ENCODE measurements at places on chromosomes 6 and 20.

DNA sequence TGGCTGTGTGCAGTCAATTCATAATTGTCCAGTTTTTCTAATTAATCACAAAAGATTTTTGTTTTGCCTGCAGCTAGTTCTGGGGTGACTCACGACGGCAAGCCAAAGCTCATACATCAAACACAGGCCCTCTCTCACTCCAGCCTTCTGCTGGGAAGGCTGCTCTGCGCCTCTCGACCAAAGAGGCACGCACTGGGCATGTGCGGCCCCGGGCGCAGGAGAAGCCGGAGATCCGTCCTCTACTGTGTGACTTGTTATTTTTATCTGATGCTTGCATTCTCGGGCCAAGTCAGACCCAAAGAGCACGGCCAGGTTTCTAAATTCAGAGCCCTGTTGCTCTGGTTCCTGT is 98.5 kb downstream of the TFAP2A start:
- no peak for DNase-seq

GRCh38 chr20:34435589-34435988 is 72.5 kb downstream of the ITCH start:
- no peak for DNase-seq

- DNase-seq, result no peak
Measured at GRCh38 chr6:127186889-127187288, 68.4 kb downstream of the RSPO3 start.

DNA sequence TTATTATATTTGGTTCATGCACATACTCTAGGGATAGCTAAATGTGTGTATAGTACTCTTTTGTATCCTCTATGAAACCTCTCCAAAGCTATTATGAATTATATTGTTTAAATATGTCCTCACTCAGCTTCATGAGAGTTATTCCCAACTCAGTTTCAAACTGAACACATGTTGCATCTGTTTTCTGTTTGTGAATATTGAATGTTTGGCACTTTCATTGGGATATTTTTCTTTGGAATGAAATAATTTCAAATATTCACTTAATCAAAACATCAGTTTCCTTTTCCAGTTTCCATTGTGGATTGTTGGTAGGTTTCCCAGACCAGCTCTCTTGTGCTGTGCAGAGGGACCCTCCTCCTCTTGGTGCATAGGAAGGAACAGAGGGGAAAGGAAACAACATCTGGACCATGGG is 46.6 kb downstream of the HDAC2 start:
- DNase-seq, result no peak

DNA sequence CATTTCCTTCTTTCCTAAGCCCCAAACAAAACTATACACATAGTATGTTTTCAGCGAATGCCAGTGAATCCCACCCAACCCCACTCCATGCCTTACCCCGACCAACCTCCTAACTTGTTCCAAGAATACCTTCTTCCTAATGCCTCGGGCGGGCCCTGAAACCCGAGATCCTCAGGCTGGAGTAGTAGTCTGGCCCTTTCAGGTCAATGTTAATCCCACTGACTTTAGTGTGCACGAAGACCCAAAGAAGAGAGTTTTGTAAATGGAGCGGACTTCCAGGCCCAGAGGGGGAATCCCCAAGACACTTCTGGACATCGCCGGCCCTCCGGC is 394 bp downstream of the YIPF3 start:
- no peak for DNase-seq

DNA sequence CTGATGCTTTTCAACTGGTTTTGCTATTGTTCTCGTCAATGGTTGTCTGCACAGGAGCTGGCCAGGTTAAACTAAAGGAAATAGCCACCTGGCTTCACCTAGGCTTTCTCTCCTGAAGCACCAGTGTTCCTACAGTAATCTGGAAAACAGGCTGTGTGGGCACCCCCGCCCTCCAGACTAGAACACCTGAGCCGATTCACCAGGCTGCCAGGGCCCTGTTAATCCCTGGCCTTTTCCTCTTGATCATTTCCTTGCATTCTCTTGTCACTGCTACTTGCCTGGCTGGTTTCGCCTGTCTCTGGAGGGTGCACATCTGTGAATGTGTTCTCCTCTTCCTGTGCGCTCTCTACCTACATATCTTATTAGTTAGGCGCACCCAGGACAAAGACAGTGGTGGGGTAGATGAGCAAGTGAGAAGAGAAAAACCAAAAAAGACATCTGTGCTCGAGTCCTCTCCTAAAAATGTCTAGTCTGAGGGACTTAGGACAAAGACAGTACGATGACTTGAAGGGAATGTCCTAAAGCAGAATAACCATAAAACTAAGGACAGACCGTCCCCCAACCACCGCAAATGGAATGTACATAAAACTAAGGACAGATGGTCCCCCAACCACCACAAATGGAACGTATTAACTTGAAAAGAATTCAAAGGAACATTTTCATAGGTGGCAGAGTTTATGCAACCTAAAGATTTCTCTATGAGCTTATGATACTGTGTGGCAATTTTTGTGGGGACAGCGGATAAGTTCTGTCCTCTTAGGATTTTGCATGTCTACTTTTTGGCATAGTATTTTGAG is 45.9 kb upstream of the EMILIN3 start:
- DNase-seq, result no peak

DNA sequence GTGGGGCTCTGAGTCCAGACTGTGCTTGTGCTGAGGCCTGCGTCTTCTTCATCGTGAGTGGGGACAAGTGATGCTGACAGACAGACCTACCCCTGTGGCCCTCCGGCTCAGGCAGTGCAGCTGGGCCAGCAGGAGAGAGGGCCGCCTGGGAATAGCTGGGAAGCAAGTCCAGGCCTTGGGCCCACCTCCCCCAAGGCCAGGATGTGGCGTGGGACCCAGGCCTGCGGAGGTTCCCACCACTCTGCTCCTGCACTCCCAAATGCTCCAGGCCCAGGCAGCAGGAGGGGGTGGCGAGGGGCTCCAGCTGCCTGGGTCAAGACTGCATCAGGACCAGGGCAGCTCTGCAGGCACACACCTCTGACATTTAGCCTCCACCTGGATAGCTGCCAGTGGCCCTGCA is 38.3 kb downstream of the DAAM2 start:
- no peak for DNase-seq

DNA sequence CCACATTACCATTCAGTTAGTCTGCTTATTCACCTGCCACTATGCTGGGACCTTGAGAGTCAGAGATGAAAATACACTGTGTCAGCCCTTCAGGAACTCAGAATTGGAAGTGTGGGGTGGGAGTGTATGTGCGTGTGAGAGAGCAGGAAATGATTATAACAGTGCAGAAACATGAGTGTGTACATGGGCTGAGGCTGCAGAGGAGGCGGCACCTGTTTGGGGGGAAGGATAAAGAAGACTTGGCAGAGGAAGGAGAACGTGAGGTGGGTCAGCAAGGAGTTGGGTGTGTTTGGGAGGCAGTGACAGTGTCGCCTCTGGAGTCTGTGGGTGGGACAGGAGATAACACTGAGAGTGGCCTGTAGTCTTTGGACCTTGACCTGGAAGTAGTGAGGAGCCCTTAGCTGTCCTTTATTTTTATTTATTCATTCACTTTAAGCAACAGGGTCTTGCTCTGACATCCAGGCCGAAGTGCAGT is 3.1 kb downstream of the CHMP4B start:
- no peak for DNase-seq

- no peak for DNase-seq
Measured at GRCh38 chr20:59718071-59718470, 113.7 kb downstream of the PHACTR3 start.

DNA sequence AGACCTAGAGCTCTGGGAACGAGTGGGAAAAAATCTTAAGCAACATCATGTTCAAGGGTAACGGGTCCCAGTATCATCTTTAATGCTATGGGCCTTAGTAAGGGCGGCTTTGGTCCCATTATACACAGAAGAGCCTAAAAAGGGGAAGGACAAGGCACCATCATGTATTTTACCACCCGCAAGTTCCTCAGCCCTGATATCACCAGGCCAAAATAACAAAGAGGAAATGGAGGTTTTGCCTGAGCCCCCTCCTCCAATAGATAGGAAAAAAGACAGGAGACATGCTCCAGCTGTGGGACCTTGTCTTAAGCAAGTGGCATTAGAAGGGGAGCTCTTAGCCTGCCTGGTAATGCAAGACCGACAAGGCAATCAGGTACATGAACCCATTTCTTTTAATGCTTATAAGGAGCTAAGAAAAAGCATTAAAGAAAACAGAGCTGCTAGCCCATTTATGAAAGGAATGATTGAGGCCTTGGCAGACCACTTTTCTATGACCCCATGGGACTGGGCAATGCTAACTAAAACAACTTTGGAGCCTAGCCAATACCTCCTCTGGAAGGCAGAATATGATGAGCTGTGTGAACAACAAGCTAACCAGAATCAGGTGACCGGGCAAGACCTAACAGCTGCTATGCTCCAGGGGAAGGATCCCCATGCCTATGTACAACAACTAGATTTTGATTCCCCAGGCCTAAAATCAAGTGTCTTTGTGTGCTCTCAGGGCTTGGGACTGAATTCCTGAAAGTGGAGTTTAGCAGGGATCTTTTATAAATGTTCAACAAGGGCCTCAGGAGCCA is 23.2 kb downstream of the HLA-DPA1 start:
- DNase-seq, result no peak

- no peak for DNase-seq
Measured at GRCh38 chr20:47740121-47740861, 45.0 kb downstream of the SULF2 start.

DNA sequence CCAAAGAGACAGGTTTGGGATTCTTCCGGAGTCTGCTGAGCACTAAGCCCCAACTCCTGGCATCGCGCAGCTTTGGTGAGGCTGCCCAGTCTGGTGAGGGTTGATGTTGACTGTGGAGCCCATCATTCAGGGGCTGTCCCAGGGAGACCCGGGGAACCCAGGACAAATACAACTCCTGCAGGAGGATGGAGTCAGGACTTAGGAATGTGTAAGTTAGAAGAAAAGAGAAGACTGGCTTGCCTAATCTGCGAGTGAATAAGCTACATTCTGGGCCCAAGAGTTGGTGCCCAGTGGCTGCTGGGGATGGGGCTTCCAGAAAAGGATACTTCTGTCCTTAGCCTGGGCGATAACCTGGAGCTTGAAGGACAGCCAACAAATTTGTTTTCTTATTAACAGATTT is 47.9 kb downstream of the STK35 start:
- DNase-seq, result no peak

GRCh38 chr6:30465595-30466306 is 23.6 kb upstream of the HLA-E start:
- no peak for DNase-seq

GRCh38 chr6:116400328-116400727 is 29.6 kb downstream of the DSE start:
- DNase-seq, result no peak

GRCh38 chr6:57209030-57209429 is 13.1 kb downstream of the RAB23 start:
- DNase-seq, result no peak

DNA sequence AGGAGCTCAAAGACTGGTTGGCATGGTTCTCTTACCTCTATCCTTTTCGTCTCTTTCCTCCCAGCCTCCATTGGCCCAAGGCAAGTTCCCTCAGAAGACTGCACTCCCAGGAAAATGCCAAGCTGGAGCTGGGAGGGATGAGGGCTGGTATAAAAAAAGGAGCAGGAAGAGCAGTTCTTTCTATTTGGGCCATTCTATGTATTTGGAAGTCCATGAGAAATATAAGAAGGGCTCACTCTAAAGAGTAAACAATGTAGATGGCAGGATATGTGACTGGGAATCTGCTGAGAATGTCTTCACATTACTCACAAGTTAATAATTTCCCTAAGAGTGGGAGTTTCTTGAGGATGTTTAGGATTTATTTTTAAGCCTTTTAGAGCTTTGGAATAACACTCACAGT is 36.6 kb upstream of the ADTRP start:
- DNase-seq, result no peak

GRCh38 chr6:79544299-79544927 is 7.2 kb upstream of the LCA5 start:
- peak; percentile 20 for DNase-seq

GRCh38 chr6:28125401-28125800 is 992 bp downstream of the ZSCAN16 start:
- DNase-seq, result no peak

DNA sequence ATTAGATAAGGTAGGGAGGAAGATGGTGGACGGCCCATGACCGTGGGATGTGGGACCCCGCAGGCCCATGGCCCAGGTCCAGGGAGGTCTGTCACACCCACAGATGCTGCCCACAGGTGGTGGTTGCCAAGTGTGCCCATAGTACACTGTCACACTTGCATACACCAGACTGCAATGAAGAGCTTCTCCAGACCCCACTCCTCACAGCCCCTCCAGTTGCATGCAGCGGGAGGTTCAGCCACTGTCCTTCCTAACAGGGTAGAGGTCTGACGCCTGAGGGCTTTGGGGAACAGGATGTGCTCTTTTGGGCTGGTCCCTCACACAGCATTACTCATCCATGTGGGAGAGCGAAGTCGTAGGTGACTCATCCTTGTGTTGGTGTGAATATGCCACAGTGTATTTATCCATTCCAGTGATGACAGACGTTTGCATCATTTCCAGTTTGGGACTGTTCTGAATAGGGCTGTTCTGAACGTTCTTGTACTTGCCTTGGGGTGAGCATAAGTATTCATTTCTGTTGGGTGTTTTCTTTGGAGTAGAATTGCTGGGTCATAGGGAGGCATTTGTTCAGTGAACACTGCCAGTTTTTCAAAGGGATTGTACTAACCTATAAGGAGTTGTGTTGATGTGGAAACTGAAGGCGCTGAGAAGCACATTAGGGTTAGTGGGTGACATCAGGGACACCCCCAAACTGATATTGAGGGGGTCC is 10.1 kb upstream of the PYGB start:
- DNase-seq, result no peak

DNA sequence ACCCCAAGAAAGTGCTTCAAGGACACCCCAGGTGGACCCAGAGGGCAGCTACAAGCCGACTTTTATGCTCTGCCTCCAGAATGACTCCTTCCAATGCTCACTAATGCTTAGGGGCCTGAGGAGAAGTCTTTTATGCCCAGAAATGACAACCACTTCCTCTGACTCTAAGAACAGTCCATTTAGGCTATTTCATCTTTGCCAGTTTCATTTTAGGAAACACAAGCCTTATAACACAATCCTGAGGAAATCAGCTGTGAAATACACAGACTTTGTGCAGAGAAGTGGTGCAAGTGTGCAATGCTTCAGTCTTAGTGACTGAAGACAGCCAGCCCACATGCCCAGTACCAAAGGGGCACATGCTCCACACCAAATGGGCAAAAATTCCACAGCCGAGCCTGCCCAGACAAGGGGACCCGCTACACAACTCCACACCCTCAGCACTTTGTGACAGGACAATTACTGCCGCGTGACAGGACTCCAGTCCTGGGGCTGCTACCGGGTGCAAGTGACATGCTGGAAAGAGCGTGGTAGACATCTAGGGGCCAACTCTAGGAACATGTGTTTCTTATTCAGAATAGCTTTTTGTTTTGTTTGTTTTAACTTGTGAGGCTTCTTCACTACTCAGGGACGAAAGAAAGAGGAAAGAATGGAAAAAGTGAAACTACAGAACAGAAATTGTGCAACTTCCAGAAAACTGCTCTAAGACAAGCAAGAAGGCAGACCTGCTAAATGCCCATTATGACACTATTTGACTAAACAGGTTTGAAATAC is 28.2 kb upstream of the PLAGL1 start:
- DNase-seq, result no peak

- DNase-seq, result no peak
Measured at GRCh38 chr6:117266257-117267053, 1.1 kb downstream of the VGLL2 start.

- no peak for DNase-seq
Measured at GRCh38 chr6:36362551-36363370, 24.7 kb downstream of the ETV7 start.
